ENCODE measurements at places on chromosomes 7 and 10. TPM values are rescaled to one million over a fixed set of nuclear protein-coding genes. Genes with fewer than 3 reads are reported as not detected.
A peak's percentile ranks its signal among the peaks of the same experiment; 100 is the strongest.

STEAP4 gene
- total RNA-seq = 3.5 TPM

CYP26C1 gene
- not detected for total RNA-seq

GRCh38 chr7:11743016-11743415 is 89.0 kb downstream of the THSD7A start:
- no peak for DNase-seq
- no peaks in the 10 kb centered on the region for H3K4me1 ChIP-seq
- no peak overlapping the region for H3K27ac ChIP-seq
- no peak overlapping the region for H3K4me3 ChIP-seq
- H3K36me3 ChIP-seq = no peaks in the 10 kb centered on the region
- no peaks in the 10 kb centered on the region for H3K27me3 ChIP-seq

PDK4 gene
- total RNA-seq = 27.6 TPM

- no peak overlapping the region for H3K4me3 ChIP-seq
- H3K27me3 ChIP-seq = no peaks in the 10 kb centered on the region
- H3K27ac ChIP-seq = no peak overlapping the region
- no peaks in the 10 kb centered on the region for H3K4me1 ChIP-seq
- H3K36me3 ChIP-seq = no peaks in the 10 kb centered on the region
Measured at GRCh38 chr7:95501261-95501832, 15.6 kb downstream of the ASB4 start.

DNA sequence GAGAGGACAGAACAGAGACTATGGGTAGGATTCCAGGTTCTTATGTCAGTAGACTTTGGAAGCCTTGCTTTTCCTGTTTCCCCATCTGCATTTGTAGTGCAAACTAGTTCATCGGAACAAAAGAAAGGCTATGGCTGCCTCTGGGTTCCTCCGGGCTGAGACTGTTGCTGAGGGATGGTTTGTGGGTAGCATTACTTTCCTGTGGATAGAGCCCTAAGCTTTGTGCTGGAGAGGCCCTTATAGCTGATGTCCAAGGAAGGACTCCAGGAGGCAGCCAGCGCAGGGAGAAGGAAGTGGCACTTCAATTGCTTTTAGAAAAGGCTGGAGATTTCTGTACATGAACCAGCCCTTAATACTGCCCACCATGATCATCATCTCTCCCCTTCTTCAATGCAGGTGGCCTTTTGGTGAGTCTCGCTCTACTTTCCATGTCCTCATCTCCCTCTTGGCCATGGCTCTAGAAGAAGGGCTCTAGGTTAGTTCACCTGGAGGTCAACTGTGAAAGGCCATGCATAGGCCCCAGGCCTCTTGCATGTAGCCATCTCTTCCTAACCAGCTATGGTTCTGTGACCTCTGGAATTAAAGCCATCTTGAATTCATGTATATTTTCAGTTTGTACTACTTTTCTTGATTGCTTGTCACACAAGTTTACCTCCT is 15.4 kb downstream of the MXI1 start:
- H3K4me3 ChIP-seq = no peak overlapping the region
- peak overlapping the region; percentile 13 for H3K27ac ChIP-seq
- H3K4me1 ChIP-seq = no peaks in the 10 kb centered on the region
- no peaks in the 10 kb centered on the region for H3K27me3 ChIP-seq

DNA sequence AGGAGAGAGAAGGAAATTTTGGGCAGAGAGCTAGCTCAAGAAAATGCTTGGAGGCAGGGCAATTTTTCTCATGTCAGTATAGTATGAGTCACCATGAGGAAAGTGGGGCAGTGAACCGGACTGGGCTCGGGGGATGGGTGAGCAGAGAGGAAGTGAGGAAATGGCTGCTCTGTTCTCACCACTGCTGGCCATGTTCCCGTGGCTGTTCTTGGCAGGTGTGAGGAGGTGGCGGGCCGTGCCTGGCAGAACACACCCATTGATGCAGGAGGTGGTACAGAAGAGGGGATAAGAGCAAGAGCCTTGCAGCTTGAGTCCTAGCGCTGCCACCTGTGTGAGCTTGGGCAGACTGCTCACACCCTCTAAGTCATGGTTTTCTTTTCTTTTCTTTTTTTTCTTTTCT is 304.4 kb upstream of the LYZL1 start:
- no peaks in the 10 kb centered on the region for H3K4me1 ChIP-seq
- peak; percentile 60 for DNase-seq
- H3K36me3 ChIP-seq = no peaks in the 10 kb centered on the region
- no peaks in the 10 kb centered on the region for H3K27me3 ChIP-seq
- no peak overlapping the region for H3K27ac ChIP-seq

TMEM184A gene
- total RNA-seq = 54.3 TPM

GRCh38 chr10:113692271-113692670 is 12.6 kb downstream of the CASP7 start:
- no peaks in the 10 kb centered on the region for H3K4me1 ChIP-seq
- H3K36me3 ChIP-seq = peaks cover 12% of the 10 kb centered on the region
- no peak overlapping the region for H3K27ac ChIP-seq
- no peaks in the 10 kb centered on the region for H3K27me3 ChIP-seq
- no peak overlapping the region for H3K4me3 ChIP-seq

DNA sequence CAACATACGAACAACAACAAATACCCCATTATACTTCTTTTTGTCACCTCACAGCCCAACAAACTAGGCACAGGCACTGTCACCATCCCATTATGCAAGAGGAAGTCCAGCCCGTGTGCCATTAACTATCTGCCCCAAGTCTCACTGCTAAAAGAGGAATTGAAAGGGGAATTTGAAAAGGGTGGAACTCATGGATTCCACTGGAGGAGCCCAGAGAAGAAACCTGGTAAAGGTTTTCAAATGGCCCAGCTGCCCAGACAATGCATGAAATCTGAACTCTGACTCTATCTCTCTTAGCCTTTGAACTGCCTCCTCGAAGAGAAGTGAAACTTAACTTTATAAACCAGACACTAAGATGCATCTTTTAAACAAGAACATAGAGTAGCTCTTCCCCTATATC is 130.0 kb downstream of the PLXNA4 start:
- no peak overlapping the region for H3K27ac ChIP-seq
- no peaks in the 10 kb centered on the region for H3K27me3 ChIP-seq
- no peaks in the 10 kb centered on the region for H3K4me1 ChIP-seq
